HFF-Myc (cell line): ENCODE measurements at places on chromosomes 2 and 18.

- DNase-seq = peak; percentile 94
These were observed 12.2 kb downstream of the FHOD3 start for GRCh38 chr18:36309436-36310391.

DNA sequence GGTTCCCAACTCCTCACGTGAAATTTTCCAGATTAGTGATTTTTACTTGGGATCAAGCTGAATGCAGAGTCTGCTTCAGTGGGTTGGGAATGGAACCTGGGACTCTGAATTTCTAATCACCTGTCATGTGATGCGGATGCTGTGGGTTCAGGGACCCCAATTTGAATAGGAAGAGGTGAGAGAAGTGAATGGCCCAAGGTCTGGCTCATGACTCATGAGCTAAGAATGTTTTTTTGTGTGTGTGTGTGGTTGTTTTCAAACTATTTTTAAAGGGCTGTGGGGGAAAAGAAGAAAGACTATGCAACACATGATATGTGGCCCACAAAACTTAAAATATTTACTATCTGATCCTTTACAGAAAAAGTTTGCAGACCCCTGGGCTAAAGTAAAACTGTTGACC lies 108.5 kb upstream of the CYRIA start:
- DNase-seq = no peak

- DNase-seq = no peak
These were observed 4.2 kb downstream of the SLC66A2 start for GRCh38 chr18:79947054-79947755.

- DNase-seq = peak; percentile 30
These were observed 36.1 kb downstream of the STPG4 start for GRCh38 chr2:47119001-47119400.
